Tibial nerve (tissue), 4 donors: ENCODE measurements at places on chromosomes 7 and 10.

- DNase-seq, result no peak
Observed at GRCh38 chr10:70958396-70958795, 70.0 kb upstream of the PCBD1 start.

DNA sequence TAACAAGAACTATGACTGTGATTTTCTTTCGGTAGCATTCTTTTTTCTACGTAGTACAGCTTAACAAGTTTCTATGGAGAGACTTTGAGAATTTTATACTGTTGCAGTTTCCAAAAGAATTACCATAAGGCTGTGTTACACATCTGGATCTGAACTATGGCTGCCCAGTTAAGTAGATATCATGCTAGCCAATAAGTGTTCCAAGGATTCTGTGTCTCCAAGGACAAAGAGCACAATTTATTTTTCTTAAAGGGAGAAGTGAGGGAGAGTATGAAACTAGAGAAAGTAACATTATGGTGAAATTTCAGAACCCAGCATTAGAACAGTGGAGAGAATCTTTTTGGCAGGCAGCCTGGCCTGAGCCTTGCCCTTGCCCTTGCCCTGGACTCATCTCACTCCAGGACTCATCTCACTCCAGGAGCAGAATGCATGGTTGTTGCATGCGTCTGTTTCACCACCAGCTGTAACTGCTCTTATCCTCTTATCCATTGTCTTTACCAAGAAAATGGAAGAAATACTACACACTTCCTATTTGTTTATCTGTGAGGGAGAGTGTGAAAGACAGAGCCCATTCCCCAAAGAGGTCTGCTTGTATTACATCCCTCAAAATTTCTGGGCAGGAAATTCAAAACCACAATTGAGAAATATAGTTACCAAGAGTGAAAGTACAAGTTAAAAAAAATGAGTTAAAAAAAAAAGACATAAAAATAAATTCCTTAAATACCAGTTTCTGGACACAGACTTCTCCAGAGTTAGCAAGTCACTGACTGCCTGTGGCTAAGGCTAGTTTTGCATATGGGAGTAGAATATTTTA lies 1067.5 kb downstream of the NRG3 start:
- peak; percentile 26 for DNase-seq

DNA sequence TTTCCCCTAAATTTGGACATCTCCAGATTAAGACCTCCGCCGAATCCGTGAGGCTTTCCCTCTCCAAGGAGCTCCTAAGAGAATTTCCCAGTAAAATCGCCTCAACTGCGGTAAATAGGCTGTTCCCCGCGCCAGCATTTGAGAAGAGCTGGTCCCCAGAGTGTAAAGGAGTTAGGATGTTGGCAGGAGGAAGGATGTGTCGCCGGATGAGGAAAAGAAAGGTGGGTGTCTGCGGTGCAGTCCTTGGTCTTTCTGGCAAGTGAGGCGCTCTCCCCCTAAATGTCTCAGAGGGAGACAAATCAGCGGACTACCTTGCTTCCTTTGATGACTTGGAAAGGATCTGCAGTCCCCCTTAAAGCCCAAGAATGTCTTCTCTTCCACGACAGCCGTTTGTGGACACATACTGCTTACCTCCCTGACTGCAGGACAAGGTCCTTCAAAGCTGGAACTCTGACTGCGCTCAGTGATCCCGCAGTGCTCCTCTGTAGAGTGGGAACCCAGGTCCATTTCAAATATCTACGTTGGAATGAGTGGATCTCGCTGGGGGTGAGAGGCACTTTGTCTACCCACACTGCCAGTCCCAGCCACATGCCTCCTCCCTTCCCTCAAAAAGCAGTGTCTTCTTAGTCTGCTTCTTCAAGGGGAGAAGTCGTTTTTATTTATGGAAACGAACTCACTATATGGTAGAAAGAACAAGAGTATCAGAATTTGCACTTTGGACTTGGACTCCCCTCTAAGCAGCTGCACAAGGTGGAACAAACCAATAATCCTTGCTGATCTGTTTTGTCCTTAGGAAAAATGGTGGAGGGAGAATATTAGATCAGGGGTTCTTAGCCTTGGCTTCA lies 1.1 kb upstream of the DLG5 start:
- DNase-seq, result no peak

GRCh38 chr7:42253316-42253715 lies 16.3 kb upstream of the GLI3 start:
- no peak for DNase-seq

DNA sequence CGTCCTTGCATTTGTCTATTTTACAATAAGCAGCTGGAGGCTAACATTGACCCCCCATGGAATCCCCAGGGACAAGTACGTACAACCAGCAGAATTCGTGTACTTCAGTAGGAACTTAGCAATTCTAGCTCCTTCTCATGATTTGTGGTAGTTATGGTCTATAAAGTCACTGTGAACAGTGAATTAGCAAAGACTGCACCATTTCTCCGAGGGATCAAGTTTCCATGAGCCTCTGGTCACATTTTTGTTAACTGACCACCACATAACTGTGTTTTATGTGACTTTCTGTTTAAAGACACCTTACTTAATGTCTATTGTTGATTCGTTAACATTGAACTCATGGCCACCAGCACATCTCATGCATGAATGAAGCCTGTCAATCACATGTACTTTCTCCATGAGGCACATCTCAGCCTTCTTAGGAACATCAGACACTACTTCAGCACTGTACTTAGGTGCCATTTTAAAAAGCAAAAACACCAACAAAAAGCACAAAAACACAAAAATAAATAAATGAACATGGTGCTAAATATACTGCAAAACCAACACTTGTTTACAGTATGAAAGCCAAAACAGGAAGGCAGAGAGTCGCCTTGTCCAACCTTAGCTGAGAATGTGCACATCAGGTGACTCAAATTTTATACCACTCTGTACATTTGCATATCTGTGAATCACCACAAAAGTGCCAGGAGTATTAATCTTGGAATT lies 9.0 kb upstream of the UCN3 start:
- no peak for DNase-seq

GRCh38 chr7:9863545-9863944 lies 1110.1 kb upstream of the PHF14 start:
- no peak for DNase-seq

DNA sequence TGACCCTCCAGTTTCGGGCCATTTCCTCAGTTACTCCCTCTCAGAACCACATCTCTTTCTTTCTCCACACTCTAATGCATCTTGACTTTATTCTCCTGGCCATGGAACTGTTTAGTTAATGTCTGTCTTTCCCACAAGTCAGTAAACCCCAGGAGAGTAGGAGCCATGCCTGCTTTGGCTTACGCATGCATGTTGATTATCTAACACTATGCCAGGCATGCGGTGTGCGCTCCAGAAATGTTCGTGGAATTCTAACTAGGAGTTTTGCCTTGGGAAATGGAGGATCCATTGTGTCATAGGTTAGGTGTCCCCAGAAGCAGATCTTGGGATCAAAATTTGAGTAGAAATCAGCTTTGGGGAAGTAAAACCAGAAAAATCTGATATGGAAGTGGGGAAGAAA lies 308.9 kb downstream of the GRID1 start:
- DNase-seq, result no peak

DNA sequence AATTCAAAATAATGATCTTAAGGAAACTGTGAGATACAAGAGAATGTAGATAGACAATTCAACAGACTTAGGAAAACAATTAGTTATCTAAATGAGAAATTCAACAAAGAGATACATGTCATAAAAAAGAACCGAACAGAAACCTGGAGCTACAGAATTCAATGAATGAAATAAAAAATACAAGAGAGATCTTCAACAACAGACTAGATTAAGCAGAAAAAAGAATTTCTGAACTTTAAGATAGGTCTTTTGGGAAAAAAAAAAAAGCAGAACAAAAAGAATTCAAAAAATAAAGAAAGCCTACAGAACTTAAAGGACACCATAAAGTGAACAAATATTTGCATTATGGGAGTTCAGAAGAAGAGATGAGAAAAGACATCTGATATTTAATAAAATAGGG lies 129.1 kb upstream of the FOXK1 start:
- no peak for DNase-seq

- no peak for DNase-seq
Observed at GRCh38 chr10:126839094-126839761, 66.0 kb upstream of the DOCK1 start.

GRCh38 chr10:78778444-78779338 lies 290.1 kb upstream of the ZMIZ1 start:
- DNase-seq, result no peak

DNA sequence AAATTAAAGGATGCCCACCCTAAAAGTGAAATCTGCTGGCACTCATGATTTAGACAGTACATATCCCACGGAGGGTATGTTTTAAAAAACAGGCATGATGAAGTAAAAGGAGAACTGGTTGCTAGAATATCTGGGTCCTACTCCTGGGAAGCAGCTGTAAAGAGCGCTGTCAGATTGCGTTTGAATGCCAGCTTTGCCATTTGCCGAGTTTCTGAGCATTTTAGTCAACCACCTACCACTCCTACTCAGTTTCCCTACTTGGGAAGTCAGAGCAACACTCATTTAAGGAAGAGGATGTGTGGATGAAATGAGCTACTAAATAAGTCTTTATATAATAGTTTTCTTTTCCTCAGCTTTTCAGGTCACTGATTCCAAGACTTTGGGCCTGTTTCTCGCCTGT lies 1.1 kb upstream of the UMAD1 start:
- DNase-seq, result no peak

- DNase-seq, result no peak
Observed at GRCh38 chr10:116763440-116763839, 21.1 kb upstream of the HSPA12A start.

- no peak for DNase-seq
Observed at GRCh38 chr7:107712025-107712424, 31.9 kb upstream of the CBLL1 start.
